ENCODE measurements at places on chromosomes 11 and 22.

- no peak for DNase-seq
Observed at GRCh38 chr11:18046116-18046777, at the start of gene TPH1. TPH1 (minus strand) TSS chr11:18046269; CDS start chr11:18040762, 5,507 bp downstream.

DNA sequence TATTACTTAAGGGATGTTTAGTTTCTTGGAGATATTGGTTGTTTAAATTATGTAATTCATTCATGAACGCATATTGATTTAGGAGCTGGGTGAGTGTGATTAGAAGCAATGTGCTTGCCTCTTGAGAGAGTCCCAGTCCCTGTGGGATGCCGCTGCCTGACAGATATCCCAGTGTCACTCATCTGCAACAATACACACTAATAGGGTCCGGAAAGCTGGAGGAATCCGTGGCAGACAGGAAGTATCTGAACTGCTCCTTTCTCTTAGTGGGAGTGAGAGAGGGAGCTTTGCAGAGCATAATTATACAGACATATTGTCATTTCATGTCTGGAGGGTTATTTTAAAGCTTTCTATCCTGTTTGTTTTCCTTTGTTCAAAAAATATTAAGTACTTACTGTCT, 17.4 kb downstream of the AMOTL1 start:
- no peak for DNase-seq

GRCh38 chr22:27749597-27750225, 51.8 kb downstream of the MN1 start:
- DNase-seq: no peak

DNA sequence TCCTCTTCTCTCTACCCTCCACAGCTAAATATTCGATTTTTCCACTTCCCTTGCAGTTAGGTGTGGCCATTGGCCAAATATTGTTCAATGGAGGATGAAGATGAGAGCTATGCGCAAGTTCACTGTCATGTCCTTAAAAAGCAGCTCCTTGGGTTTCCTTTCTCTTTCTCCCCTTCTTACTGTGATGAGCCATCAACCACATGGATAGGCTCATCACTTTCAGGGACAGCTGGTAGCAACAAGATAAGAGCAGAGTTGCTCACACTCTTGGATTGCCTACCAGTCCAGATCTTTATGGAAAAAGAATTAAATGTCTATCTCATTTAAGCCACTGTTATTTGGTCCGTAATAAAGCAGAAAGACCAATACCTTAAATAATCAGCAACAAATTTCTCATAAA, 377.0 kb downstream of the DDX10 start:
- no peak for DNase-seq

GRCh38 chr11:122853971-122854446, 15.7 kb downstream of the CRTAM start:
- peak; percentile 49 for DNase-seq

GRCh38 chr11:122690801-122691548, 35.5 kb downstream of the UBASH3B start:
- no peak for DNase-seq

GRCh38 chr11:116687458-116688201, 85.2 kb downstream of the BUD13 start:
- no peak for DNase-seq

DNA sequence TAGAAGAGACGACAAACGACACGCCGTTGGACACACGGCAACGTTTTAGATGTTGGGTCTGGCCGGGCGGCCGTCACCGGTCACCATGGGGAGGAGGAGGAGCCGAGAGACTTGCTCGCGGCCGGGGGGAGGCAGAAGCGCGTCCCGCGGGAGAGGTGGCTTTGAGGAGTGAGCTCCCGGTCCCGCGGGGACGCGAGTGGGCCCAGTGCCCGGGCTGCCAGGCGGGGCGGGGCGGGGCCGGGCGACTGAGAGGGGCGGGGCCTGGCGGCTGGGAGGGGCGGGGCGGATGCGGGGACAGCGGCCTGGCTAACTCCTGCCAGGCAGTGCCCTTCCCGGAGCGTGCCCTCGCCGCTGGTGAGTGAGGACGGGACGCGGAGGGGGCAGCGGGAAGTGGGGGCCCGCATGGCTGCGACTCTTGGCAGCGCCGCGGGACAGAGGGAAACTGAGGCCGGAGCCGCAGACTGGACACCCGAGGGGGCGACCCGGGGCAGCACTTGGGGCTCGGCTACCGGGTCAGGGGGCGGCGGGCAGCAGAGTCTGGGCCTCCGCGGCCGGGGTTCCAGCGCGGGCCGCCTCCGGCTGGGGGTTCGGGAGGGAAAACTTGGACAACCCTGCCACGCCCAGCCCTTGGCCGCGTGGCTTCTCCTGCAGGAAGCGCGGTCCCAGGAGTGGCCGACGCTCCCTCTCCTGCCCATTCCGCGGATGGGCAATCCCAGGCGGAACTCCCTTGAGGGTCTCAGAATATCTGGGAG, at the start of gene TSPO:
TSPO (plus strand) TSS at position 309 of the 752 bp plus-strand sequence. CDS start 7,680 bp downstream, outside the sequence.
- DNase-seq: peak; percentile 43

- no peak for DNase-seq
Observed at GRCh38 chr11:47469361-47470179, 20.6 kb upstream of the RAPSN start.

GRCh38 chr11:85718991-85719807, 33.2 kb upstream of the CCDC89 start:
- no peak for DNase-seq
